ENCODE measurements at places on chromosomes 7 and 10.
A peak's percentile ranks its signal among the peaks of the same experiment; 100 is the strongest.

DNA sequence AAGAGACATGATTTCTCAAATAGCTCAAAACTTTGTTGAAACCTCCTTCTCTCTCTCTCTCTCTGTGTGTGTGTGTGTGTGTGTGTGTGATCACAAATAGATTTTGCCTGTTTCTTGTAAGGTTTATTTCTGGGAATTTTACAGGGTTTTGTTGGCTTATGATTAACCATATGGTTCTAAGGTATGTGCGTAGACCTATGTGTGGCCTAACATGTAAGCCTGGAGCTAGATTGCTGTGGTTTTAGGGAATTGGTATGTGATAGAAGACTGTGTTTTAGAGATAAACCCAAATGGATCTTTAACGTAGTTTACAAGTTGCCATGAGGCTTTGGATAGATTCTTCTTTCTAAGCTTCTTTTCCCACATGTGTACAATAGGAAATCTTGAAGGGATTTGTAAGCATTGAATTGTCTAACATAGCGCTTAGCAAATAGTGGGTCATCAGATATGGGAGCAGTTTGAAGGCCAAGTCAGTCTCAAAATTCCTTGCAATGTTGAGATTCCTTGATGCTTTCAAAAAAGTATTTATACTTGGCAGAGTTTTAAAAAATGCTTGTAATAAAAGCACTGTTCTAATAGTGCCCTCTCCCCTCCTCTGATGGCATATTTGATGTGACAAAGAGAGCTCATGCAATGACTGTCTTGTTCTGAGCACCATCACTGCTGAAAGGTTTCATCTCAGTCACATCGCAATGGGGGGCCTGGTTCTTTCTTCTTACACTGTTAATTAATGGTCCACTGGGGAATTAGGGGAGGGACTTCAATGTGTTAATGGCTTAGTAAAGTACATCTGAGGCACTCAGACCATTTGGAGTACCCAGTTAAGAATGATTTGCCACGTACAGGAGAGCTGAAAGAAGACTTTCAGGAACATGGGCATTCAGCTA is 118.2 kb downstream of the SNX10 start:
- peak; percentile 19 for DNase-seq

- DNase-seq, result peak; percentile 56
Measured at GRCh38 chr10:33237736-33238624, 96.5 kb downstream of the NRP1 start.

DNA sequence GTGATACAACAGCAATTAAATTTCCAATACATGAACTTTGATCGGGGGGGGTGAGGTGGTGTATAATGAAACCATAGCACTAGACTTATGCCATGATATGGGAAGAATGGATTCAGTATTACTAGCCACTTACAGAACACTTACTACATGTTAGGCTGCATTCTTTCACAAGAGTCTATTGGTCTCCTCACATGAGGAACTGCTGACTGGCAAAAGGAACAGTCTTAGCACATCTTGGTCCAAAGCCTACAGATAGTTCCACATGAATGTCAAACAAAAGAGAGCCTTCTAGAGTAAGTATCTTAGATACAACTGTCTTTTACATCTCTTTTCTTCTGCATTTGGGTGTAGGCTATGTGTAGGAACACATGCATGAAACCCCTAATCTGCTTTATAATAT is 115.9 kb upstream of the DNAJB12 start:
- DNase-seq, result no peak

DNA sequence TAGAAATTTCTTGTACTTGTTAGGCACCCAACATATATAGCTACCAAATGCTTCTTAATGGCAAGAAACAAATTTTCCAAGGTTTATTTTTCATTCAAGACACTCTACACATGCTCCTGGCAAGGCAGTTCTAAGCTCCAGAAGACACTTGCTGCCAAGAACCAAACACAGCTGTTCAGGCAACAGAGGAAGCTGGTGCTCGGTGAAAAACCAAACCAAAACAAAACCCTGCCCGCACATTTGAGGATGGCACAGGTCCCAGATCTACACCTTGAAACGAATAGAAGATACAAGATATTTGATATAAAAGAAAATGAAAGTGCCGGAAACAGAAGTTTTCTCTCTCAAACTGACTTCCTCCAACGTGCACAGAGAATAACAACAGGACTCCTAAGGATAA is 4.9 kb upstream of the DNTT start:
- DNase-seq, result no peak

DNA sequence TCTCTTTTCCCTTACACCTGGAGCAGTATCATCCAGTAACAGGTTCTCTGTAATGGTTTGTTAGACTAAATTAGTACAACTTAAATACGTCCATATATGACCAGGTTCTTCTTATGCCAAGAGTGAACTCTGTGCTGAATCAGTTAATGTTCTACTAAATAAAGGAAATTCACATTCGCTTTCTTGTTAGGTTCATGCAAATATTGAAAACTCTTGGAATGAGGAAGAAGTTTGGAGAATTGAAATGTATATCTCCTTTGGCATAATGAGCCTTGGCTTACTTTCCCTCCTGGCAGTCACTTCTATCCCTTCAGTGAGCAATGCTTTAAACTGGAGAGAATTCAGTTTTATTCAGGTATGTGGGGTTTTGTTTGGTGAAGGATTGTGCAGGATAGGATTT is 15.3 kb upstream of the CFAP69 start:
- DNase-seq, result peak; percentile 36

DNA sequence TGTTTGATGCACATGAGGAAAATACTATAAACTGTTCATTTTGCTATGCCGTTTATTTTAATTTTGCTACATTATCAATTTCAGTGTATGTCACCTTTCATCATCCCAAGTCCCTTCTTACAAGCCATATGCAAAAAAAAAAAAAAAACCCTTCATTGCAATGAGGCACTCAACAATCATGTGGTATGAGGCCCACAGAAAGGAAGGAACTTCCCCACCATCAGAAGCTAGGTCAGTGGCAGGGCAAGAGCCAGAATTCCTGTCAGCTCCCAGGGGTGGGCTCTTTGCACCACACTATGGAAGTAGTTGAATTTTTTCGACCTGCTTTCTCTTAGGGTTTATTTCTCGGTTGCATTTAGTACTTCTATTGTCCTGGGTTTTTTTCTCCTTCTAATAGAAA is 75.4 kb downstream of the NOC3L start:
- DNase-seq, result no peak

- DNase-seq, result no peak
Measured at GRCh38 chr10:78196964-78197363, 163.3 kb downstream of the RPS24 start.

GRCh38 chr7:155204744-155205367 is 92.8 kb upstream of the INSIG1 start:
- DNase-seq, result no peak

- DNase-seq, result no peak
Measured at GRCh38 chr10:131726076-131726880, 174.5 kb upstream of the PPP2R2D start.

DNA sequence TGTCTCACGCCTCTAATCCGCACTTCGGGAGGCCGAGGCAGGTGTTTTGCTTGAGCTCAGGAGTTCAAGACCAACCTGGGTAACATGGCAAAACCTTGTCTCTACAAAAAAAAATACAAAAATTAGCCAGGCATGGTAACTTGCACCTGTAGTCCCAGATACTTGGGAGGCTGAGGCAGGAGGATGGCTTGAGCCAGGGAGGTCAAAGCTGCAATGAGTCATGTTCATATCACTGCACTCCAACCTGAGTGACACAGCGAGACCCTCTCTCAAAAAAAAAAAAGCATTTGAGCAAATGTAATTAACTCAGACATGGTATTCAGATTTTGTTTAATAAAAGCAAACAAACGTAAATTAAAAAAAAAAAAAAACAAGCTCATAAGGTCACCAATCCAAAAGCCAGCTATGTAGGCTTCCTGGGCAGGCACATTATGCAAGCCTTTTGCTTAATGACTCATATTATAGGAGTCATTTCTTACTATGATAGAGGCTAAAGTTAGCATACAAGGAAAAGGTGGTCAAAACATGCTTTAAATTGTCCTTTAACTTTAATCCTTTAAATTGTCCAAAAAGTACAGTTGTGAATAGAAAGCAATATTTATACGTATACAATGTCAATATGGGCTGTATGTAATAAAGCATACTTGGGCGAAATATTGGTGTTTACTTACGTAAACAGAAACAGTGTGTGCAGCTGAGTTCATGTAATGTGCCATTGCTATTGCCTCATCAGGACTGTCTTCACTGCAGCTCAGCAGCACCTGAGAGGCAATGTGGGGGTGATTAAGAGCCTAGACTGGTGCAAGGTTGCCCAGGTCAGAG is 13.0 kb downstream of the AKR1D1 start:
- DNase-seq, result peak; percentile 33

DNA sequence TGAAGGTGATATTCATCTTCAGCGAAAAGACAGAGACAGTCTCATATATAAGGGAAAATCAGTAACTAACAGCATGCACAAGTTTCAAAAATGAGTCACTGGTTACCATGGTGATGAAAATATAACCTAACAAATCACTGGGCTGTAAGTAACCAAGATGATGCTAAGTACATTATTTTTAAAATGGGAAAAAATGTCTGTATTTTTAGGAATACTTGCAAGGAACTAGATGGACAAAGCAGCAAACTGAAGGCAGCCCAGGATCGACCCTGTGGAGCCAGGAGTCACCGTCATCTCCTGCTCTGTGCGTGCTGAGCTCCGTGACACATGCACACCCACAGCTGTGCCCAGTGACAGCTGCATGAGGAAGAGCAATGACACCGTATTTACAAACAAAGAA is 137.3 kb downstream of the ELMO1 start:
- DNase-seq, result no peak

DNA sequence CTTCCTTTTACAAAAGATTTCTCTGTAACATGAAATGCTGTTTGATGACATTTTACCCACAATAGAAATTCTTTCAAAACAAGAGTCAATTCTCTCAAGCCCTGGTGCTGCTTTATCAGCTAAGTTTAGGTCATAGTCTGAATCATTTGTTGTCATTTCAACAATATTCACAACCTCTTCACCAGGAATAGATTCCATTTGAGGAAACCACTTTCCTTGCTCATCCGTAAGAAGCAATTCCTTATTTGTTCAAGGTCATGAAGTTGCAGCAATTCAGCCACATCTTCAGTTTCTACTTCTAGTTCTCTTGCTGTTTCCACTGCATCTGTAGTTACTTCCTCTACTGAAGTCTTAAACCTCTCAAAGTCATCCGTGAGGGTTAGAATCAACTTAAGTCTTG is 315.3 kb downstream of the TYW1 start:
- no peak for DNase-seq

GRCh38 chr7:155731871-155732270 is 80.4 kb downstream of the SHH start:
- no peak for DNase-seq

DNA sequence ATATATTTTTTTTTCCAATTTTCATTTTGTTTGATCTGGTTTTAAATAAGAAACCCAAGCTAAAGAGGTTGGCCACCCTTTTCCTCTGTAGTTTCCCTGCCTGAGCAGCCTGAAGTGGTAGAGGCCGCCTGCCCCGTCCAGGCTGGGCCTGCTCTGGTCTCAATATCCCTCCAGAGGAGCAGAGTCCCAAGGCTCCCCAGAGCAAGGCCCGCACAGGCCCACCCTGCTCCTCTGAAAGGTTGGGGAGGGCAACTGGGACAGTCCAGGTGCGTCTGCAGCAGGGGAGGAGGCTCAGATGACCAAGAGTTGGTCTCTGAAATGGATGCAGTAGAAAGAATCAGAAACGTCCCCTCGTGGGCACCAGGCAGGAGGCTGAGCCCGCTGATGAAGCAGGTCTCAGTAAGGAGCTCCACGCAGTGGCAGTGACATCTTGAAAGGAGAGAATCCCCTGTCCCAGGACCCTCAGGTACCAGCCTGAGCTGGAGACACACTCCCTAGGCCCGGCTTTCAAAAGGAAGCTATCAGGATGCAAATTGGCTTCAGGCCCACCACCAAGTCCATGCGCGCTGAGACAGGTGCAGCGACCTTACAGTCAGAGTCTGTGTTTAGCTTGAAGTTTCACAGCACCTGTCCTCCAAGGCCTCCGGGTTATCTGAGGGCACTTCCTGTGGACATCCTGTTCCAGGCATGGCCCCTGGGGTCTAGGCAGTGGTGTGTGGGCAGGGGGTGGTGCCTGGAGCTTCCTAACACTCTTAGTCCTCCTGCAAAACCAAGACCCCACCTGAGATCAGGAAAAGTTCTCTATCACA is 37.7 kb downstream of the EN2 start:
- DNase-seq, result no peak

GRCh38 chr7:84069999-84070500 is 124.5 kb downstream of the SEMA3A start:
- no peak for DNase-seq

DNA sequence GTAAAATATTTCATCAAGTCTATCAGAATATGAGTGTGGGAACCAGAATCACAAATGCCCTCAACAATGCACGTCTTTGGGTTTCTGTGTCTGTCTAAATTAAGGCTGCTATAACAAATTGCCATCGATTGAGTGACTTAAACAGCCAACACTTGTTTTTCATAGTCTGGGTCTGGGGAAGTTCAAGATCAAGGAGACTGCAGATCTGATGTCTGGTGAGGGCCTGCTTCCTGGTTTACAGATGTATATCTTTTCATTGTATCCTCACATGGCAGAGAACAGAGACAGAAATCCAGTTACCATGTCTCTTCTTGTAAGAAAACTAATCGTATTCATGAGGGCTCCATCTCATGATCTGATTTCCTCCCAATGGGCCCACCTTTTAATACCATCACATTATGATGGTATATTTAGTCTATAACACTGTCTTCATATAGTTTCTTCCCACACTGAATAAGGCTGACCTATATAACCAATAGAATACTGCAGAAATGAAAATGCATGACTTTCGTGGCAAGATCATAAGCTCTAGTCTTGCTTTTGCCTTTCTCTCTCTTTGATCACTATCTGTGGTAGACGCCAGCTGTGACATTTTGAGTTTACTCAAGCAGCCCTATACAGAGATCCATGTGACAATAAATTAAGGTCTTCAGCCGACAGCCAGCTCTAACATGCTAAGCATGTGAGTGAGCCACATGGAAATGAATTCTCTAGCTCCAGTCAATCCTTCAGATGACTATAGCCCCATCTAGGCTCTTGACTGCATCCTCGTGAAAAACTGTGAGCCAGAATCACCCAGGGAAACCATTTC is 51.9 kb downstream of the THSD7A start:
- DNase-seq, result no peak

GRCh38 chr7:26588511-26588910 is 275.9 kb downstream of the SKAP2 start:
- DNase-seq, result no peak

GRCh38 chr10:19872504-19873271 is 56.5 kb downstream of the PLXDC2 start:
- no peak for DNase-seq

GRCh38 chr7:108247614-108248013 is 117.5 kb upstream of the LAMB4 start:
- DNase-seq, result no peak

All from LoVo (cell line).